ENCODE measurements at places on chromosomes 13 and 19.
A peak's percentile ranks its signal among the peaks of the same experiment; 100 is the strongest.

DNA sequence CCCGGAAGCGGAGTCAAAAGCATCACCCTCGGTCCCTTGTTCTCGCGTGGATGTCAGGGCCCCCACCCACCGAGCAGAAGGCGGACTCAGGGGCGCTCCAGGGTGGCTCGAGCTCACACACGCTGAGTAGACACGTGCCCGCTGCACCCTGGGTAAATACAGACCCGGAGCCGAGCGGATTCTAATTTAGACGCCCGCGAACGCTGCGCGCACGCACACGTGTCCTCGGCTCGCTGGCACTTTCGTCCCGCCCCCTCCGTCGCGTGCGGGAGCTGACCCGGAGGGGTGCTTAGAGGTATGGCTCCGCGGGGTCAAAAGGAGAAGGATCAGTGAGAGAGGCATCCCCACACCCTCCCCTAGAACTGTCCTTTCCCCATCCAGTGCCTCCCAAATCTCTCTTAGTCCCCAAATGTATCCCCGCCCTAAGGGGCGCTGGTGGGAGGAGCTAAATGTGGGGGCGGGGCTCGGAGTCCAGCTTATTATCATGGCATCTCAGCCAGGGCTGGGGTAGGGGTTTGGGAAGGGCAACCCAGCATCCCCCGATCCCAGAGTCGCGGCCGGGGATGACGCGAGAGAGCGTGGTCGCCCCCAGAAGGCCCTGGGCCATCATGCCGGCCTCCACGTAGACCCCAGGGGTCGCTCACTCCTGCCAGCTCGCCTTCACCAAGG is 451 bp upstream of the ICAM5 start:
- peaks cover 65% of the 10 kb centered on the region for H3K27me3 ChIP-seq
- peak; percentile 57 for DNase-seq
- peaks cover 26% of the 10 kb centered on the region for H3K36me3 ChIP-seq
- H3K4me1 ChIP-seq: peaks cover 78% of the 10 kb centered on the region
- H3K4me3 ChIP-seq: peak overlapping the region; percentile 52

- H3K4me1 ChIP-seq: peaks cover 39% of the 10 kb centered on the region
- no peak overlapping the region for H3K27ac ChIP-seq
- DNase-seq: no peak
Measured at GRCh38 chr19:13189600-13189999, 39.4 kb downstream of the IER2 start.

DNA sequence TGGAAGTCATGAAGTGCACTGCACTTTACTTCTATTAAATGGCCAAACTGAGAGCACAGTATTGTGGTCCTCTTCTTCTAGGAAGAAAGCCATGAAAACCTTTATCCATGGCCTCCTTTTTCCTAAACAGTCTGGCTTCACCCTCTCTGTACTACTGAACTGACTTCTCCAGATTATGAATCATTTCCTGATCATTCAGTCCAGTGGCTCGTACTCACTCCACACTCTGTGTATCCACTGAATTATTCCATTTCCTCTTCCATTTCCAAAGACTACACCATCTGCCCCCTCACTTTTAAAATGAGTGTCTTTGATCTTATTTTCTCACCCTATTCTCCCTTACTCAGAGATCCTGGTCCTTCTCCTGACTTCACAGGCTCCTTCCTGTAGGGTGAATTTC is 29.7 kb upstream of the FREM2 start:
- H3K27me3 ChIP-seq: peaks cover 5% of the 10 kb centered on the region
- H3K36me3 ChIP-seq: no peaks in the 10 kb centered on the region
- no peaks in the 10 kb centered on the region for H3K4me1 ChIP-seq
- H3K27ac ChIP-seq: no peak overlapping the region

DNA sequence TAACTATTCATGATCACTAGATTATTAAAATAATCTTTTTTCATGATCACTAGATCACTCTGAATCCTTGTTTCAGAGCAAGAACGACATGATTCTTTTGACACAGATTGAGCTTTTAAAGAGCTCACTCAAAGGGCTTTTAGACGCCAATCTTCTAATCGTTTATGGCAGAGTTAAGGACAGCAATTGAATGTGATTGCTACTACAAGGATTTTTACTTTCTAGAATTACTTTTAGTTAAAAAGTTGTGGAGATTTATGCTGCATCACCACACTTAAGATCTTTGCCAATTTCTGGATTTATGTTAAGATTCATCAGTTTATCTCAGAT is 1.3 kb downstream of the EXOSC8 start:
- DNase-seq: no peak
- peaks cover 32% of the 10 kb centered on the region for H3K36me3 ChIP-seq
- peak overlapping the region; percentile 100 for H3K4me3 ChIP-seq
- no peaks in the 10 kb centered on the region for H3K27me3 ChIP-seq
